Stimulated activated CD4-positive, alpha-beta T cell treated with anti-CD3 and anti-CD28 coated beads, Interleukin-4, amount 100 ng/mL, for 24 hours (primary cell): ENCODE measurements at places on chromosomes 11 and 22.

- no peak for DNase-seq
Measured at GRCh38 chr11:62794201-62794775, 2.5 kb upstream of the TMEM223 start.

GRCh38 chr11:71221201-71221600 lies 31.2 kb downstream of the SHANK2 start:
- DNase-seq, result no peak

- DNase-seq, result no peak
Measured at GRCh38 chr11:48096588-48097525, 116.5 kb downstream of the PTPRJ start.

GRCh38 chr11:133942577-133942976 lies 14.2 kb downstream of the IGSF9B start:
- no peak for DNase-seq

DNA sequence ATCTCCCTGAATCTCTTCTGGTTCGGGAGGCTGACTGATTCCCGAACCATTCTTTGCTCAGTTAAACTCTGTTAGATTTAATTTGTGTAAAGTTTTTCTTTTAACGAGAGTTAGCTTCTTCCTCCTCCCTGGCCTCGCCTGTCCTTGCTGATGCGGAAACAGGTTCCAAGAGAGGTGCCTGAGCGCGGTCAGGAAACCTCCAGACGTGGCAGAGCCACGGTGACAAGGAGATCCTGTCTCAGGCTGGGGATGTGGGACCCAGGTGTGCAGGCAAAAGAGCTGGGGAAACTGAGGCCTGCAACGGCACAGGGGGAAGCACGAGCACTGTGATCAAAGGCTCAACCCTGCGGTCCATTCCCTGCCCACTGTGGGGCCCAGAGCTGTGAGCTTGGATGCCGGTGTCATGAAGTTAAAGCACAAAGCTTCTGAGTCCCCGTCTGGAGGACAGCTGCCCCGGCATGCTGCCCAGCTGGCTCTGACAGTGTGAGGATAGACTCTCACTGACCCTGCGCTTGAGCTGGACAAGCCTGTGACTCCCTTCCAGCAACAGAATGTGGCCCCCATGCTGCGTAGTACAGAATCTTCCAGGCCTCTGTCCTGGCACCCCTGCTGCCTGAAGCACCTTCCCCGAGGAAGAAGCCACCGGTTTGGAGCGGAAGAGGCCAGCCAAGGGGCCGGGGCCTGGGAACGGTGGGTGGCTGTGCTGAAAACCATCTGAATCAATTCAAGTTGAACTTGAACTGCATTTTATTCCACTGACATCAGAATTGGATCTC lies 960.6 kb downstream of the BRD1 start:
- DNase-seq, result no peak

DNA sequence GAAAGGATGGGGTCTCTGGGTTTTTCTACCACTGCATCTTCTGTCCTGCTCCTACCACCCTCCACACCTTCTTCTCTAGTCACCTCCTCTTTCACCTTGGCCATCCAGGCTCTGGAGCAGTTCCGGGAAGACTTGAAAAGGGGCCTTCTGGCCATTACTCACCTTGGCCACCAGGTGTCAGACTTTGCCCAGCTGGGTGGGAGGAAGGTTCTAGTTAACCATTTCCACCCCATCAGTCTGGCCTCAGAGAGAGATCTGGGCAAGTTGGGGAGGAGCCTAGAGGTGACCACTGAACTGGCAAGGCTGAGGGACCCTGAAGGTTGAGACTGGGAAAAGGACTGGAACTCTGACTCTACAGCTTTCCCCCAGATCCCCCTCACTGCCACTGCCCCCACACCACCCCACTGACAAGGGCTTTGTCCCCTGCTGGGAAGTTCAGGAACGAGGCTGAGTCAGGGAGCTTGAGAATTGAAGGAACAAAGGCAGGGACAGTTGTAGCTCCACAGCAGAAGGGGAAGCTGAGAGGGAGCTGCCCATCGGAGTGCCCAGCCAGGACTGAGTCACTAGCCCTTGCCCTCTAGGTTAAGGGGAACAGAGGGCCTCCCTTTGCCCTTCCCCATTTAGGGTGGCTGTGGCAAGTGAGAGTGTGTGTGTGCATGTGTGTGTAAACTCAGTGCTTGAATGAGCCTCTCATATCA lies 3.7 kb upstream of the POLD4 start:
- peak; percentile 77 for DNase-seq

DNA sequence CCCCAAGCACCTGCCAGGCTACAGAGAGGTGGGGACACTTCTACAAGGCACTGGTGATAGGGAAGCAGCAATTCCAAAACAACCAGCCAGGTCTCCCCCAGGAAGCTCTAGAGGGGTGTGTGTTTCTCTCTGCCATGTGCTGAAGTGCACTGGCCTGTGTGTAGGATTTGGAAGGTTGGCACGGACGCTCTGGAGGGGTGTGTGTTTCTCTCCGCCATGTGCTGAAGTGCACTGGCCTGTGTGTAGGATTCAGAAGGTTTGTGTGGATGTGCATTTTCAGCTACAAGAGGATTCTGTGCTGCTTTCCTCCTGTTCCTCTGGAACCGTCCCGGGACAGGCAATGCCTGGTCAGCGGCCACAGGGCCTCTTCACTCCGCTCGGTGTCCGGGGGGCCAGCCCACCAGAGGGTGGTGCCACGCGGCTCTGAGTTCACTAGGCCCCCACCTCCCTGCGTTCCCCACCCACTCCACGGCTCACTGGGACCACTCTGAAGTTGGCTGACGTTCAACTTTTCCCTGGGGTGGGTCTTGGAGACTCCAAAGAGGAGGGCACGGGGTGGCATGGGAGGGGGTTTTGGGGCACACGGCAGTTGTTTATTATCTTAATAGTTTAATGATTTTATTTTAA lies 552.8 kb downstream of the BRD1 start:
- no peak for DNase-seq

DNA sequence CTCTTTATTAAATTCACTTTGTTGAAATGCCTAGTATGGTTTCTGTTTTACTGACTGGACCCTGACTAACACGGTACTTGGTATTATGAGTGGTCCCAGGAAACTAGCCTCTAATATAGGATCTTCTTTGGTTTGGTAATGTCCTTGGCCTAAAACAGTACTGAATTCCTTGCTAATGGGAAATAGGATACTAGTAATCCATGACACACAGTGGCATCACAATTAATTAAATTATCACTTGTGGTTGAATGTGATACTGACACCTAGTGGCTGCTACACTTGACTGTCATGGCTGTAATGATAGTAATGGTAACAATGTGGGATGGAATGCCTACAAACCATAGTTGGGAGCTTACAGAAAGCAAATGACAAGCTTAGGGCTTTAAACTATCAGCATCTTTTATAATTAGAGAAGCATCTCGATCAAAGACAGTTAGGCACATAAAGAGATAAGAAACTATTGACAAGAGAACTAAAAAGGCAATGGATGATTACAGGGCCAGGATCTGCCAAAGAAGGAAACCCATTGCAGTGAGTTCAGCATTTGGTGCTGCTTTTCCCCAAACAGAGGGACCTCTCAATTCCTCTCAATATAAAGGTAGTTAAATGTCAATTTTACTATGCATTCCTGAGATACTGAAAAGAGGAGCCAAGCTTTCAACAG lies 8.6 kb downstream of the DNHD1 start:
- peak; percentile 12 for DNase-seq

DNA sequence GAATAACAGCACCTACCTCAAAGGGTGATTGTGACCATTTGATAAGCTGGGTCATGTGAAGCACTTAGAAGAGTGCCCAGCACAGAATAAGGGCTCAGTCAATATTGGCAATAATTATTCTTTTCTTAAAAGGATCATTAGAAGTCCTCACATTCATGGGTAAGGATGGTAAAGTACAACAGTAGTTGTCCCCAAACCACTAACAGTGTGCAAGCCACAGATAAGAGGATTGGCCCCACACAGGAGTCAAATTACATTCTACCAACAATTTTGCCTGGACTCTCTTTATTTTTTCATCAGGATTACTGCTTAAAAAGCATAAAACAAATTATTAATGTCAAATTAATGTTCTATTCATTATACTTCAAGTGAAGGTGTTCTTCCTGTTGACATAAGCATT lies 271.5 kb upstream of the PDGFD start:
- no peak for DNase-seq

DNA sequence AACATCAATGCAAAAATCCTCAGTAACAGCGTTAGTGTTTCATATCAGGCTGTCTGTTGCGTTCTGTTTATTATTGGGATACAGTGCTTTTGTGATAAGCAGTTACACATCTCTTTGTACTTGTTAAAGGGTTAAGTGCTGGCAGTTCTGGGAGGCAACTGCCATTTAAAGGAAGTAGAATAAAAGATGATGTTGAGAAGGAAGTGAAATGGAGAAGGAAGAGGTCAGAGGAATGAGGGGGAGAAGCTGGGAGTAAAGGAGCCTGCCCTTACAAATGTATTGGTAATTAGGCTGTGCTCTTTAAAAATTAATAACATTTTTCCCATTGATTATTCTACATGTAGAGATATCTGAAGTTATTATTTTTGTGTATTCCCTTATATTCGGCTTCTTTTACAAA lies 674.7 kb downstream of the NTM start:
- no peak for DNase-seq
